ENCODE measurements at places on chromosomes 1 and 21. TPM values are rescaled to one million over a fixed set of nuclear protein-coding genes. Genes with fewer than 3 reads are reported as not detected.

Gene SPATA46
- total RNA-seq = not detected

Gene KISS1
- not detected for total RNA-seq

- ATAC-seq = no peak
Measured at GRCh38 chr21:44018813-44019567, 6.9 kb downstream of the TRAPPC10 start.

- no peak for ATAC-seq
Measured at GRCh38 chr1:229536982-229537381, 21.5 kb downstream of the ABCB10 start.

GRCh38 chr1:16276302-16277030 lies 39.5 kb upstream of the CPLANE2 start:
- ATAC-seq = no peak

Gene ACBD3
- 48.8 TPM for total RNA-seq

GRCh38 chr21:31184459-31184858 lies 146.2 kb upstream of the KRTAP19-8 start:
- ATAC-seq = no peak

GRCh38 chr1:116712510-116712909 lies 41.7 kb upstream of the CD2 start:
- no peak for ATAC-seq

GRCh38 chr21:34878501-34878900 lies 170.6 kb downstream of the RUNX1 start:
- ATAC-seq = no peak

DNA sequence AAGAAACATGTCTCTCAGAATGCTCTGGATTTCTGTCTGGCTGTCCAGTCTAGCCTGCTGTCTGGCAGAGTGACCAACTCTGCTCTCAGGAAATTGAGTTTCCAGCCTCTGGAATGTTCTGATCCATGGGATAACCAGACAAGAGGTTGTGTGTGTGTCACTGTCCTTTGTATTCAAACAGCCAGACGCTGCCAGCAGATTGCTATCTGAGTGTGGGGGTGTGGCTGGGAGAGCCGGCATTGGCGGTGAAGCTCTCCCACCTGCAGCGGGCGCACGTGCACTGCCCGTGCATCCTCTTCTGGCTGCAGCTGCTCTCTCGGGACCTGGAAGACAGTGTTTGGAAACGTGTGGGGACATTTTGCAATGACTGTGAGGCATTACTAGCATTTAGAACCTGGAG lies 26.1 kb downstream of the PKP1 start:
- ATAC-seq = peak; percentile 63

DNA sequence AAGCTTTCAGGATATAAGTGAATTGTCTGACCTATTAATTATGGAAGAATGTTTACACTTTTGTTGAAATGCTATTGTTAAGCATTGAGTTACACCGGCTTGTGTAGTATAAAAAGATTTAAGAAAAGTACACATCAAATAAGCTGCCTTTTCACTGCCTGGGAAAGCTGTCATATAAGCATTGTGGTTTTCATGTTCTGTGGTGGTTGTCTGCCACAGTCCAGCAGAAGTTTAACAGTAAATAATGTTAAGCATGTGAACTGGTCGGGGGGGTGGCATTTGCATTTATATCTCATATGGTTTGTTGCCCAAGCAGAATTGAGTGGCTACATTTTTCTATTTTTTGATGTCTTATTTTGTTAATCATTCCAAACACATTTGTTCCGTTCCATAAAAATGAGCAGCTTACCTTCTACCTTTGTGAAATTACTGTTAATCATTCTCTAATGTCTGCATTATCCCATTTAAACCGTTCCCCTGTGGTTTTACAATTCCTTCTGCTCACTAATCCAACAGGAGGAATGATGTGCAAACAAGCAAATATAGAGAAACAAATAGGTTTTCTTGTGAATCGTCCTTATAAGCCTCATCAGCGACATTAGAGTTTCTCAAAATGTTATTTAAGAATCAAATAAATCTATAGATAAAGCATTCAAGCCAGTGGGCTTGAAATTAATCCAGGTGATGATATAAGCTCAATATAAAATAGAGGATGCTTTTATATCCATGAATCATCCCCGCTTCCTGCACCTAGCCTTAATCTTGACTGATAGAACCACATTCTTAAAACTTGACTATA lies 160.8 kb upstream of the SAMSN1 start:
- no peak for ATAC-seq

Gene S100A7A
- not detected for total RNA-seq

Gene CFHR5
- not detected for total RNA-seq

Gene CYP2J2
- not detected for total RNA-seq

Gene KRTAP19-1
- not detected for total RNA-seq

- no peak for ATAC-seq
Measured at GRCh38 chr1:28359592-28360239, 9.8 kb upstream of the PHACTR4 start.

DNA sequence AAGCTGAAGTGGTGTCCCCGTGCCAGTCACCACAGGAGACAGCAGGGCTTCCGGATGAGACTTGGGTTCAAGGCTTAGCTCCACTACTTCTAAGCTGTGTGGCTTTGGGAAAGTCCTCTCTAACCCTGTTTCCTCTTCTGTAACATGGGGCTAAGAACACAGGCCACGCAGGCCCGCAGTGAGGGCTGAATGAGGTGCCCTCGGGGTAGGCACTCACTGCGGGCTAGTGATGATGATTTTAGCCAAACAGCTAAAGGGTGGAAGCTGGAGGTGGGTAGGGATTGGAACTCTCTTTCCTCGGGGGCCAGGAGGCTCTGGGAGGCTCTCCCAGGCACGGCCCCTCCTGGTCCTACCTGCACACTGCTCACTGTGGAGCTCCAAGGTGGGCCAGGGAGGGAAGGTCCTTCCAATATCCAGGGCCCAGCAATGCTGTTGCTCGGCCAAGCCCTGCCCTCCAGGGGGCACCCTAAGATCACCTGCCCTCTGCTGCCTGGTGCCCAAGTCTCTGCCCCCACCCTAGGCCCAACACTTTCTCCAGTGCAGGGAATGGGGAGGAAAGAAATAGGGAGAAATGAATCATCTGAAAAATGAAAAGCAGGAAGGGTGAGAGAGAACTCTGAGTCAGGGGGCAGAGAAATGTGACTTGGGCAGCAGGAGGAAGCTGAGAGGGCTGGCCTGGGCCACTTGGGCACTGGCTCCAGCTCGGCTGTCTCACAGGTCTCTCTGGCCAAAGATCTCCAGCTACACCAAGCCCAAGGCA lies 19.2 kb upstream of the EVA1B start:
- peak; percentile 73 for ATAC-seq

Data from gastroesophageal sphincter (tissue), 4 donors.